ENCODE measurements at places on chromosomes 3 and 15.

GRCh38 chr3:11455956-11456355, 183.8 kb downstream of the ATG7 start:
- no peak for DNase-seq

DNA sequence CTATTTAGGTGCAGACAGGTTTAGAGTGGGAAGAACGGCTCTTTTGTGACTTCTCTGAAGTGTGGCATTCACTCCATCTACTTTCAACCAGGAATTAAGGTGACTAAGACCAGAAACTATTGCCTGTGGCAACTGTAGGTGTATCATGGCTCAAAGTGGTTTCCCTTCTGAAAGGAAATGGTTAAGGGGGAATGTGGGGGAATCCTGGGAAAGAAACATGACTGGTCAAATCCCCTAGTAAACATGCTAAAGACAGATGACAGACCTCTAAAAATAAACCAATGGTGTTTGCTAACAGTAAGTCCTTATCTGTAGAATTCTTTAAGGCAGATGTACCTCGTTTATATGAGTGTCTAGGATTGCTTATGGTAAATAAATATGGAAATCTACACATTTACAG, 56.9 kb downstream of the MEGF11 start:
- no peak for DNase-seq

DNA sequence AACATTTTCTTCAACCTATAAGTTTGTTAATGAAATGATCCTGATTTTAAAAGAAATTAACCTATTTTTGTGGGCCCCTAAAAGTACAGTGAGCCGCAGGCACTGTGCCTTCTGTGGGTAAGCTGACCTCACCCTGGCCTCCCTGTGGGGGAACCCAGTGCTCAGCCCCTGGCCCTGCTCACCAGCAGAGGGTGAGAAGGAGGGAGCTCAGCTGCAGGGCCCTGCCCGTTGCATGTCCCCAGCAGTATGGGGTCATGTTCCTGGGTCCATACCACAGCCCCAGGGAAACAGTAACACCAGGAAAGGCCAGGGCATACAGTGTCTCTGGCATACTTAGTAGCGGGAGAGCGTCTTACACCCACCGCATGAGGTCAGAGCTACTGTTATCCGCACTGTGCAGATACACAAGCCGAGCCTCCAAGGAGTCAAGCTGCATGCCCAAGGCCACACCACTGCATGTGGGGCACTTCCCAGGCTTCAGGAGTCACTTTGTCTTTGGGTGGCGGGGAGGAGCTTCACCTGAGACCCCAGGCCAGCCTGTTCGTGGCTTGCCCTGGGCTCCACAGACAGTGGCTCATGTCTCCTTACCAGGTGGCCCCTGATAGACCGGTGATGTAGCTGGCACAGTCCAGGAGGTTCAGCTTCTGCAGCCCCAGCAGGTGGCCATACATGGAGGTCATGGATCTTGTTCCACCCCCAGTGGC, 22.6 kb upstream of the EHD4 start:
- DNase-seq = no peak

DNA sequence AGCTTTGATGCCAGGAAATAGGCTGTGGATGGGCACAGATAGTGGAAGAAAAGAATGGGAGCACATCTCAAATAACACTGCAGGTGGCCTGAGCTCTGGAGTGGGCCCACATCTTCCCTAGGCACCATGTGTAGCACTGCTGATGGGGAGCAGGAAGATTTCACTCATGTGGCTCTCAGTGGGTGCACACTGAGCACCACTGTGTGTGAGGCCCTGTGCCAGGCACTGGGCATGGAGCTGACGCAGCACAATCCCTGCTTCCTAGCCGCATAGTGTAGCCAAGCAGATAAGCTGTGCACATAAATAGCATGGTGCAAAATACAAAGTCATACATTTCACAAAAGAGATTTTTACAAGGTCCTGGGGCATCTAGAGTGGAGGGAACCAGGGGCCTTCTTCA, 101.6 kb downstream of the MOBP start:
- no peak for DNase-seq

- DNase-seq = peak; percentile 35
These were observed 2.0 kb downstream of the FOXP1 start for GRCh38 chr3:71581457-71582035.

GRCh38 chr3:10625323-10625722, 119.9 kb upstream of the ATP2B2 start:
- DNase-seq = no peak

DNA sequence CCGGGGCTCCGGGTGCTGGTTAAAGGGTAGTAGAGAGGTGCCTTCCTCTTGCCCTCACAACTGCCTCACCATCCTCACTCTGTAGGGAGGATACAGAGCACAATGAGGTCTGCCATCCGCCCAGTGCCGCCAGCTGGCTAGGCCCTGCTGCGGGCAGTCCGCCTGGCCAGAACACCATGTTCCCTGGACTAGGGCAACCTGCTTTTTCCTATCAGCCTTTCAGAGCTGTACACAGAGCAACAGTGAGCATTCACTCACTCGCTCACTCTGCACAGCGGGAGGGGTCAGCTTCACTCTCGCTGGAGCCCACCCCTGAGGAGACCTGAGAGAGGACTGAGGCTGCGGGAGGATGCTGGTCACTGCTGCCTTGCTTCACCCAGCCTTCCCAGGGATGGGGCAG, 218.7 kb upstream of the CHRNA7 start:
- no peak for DNase-seq

GRCh38 chr3:153591561-153592245, 429.7 kb downstream of the RAP2B start:
- DNase-seq = no peak

GRCh38 chr3:131925571-131925970, 109.2 kb downstream of the CPNE4 start:
- no peak for DNase-seq

DNA sequence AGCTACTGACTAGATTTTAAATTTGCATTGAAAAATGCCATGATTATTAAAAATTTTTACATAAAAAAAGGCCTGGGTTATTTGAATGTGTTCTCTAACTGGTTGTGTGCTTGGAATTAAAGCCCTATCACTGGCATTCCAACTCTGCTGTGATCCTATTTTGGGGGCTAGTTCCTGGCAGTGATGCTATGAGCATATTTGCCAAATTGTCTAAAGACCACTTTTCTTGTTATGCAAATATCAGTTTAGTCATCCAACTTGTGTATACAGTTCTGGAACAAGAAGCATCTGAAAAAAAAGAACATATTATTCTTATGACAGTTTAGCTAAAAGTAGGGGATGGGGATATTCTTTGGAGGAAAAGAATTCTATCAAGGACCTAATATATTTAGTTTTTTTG, 243.4 kb upstream of the ZNF717 start:
- no peak for DNase-seq

- no peak for DNase-seq
These were observed 165.8 kb upstream of the SLC24A5 start for GRCh38 chr15:47955021-47955420.

DNA sequence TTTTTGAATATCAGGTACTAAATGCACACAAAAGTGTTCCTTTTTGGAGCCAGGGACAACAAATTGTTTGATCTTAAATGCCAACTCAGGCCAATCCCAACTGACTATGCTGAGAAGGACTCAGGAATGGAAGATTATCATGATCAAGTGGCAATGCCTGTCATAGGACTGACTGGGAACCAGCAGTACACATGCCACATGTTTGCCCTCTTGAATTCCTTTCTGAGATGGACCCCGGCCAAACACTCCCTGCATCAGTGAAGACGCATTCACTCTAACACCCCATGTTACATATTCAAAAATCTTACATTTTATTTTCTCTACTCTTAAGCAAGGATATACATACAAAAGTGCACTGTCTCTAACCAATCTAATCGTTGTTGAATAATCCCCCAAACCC, 36.1 kb downstream of the CLDN18 start:
- no peak for DNase-seq

DNA sequence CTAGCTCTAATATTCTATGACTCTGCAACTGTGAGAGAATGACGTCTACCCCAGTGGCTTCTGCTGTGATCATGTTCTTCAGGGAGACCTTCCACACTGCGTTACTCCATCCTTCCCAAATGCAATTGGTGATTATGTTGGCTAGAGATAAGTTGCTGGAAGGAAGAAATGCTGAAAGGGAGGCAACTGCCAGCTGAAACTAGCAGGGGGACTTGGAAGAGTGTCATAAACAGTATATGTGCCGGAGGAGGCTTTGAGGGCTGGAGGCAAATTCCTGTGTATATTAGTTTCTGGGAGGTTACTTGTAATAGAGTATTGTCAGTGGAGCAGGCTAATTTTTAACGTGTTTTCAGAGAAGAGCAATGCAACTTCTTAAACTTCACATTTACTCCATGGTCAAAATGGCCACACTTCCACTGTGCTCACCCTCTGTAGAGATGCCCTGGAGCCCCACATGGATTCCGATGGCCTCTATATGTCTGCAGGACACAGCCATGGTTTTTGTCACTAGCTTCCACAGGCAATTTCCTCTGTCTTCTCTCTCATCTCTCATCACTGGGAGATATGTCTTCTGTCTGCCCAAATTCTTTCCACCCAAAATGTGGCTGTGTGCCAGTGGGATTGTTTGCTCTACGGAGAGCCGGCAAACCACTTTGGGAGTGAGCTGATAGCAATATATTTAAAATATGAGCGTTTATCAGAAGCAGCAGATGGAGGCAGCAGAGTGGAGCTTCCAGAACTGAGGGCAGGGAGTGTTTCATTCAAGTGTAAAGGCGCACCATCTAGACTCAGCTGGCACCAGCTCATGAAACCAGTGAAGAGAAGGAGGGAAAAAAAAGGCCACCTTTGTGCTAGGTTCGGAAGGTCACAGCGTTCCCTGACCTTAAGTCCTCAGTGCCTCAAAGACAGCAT, 13.3 kb upstream of the CD47 start:
- DNase-seq = no peak

- no peak for DNase-seq
These were observed 54.8 kb downstream of the SMAD3 start for GRCh38 chr15:67120009-67120838.

DNA sequence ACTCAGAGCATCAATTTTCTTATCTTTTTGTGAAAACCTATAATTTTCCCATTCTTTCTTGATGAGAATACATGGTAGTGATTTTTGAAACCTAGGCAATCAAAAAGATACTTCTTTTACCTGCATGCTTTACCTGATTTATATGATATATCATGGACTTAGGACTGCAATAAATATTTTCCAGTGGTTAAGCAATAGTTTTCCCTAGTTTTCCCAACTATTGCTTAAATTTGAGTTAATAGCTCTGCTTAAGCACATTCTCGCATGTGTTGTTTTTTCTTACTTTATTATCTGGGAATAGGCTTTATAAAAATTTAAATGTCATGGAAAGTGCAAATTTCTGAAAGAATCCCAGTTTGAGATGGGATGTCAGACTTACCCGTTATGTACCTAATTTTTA, 465.1 kb upstream of the BCHE start:
- DNase-seq = no peak

GRCh38 chr3:124845406-124845805, 41.8 kb downstream of the ITGB5 start:
- no peak for DNase-seq

DNA sequence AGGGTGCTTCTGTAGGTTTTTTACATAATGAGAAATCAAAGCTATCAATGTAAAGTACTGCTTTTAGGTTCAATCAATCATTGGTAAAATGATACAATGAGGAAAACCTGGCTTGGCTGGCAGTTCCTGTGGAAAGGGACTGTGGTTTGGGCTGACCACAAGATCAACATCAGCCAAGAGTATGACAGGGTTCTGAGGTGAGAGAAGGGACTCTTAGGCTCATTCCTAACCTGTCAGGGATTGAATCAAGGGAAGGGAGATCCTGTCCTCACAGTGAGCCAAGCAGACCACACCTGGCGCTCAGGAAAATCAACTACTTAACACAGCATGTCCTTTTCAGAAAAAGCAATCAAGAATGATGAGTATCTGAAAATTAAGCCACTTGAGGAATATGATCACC, 111.1 kb downstream of the MAGI1 start:
- DNase-seq = no peak

GRCh38 chr3:158728061-158728377, 4.2 kb downstream of the RARRES1 start:
- no peak for DNase-seq

GRCh38 chr15:41853831-41854230, 15.2 kb downstream of the PLA2G4B start:
- no peak for DNase-seq

GRCh38 chr15:89772932-89773583, 3.1 kb upstream of the MESP2 start:
- DNase-seq = no peak

DNA sequence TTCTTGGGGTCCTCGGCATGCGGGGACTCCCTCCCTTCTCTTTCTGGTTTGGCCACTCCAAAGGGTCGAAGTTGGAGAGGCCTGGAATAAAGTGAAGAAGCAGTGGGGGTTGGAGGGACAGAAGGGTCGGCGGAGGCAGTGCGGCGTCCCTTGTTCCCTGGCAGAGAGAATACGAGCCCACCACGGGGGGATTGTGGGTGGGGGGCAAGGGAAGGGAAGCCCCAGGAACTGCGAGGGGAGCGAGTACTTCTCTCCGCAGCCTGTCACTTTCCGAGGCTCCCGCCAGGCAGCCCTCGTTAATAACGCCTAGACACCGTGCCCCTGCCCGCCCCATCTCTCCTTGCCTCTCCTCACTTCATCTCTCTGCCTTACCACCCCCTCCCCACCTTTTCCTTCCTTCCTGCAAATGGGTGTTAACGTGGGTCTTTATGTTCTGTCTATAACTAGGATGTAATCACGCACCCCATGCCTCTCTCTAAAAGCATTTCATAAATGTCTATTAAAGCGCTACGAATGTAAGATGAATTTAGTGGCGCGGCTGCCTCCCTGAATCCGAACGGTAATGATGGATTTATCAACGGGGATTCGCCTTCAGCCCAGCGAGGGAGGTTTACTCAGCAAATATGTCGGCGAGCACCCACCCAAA, 13.7 kb downstream of the NR2F2 start:
- DNase-seq = no peak

DNA sequence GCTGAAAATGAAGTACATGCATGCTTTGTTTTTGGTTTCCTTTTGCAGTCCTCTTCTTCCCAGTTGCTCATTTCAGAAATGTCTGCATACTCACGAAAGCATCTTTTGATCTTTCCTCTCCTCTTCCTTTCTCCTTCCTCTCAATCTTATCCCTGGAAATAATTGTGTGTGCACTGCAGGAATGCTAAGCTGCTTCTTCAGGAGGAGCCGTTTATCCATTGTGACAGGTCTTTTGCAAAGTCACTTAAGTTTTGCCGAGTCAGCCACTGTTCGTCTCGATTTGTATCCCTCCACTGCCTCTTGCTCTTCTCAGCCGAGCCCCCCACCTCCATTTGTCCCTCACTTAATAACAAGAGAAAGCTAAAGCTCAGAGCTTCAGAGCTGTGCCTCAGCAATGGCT, 597.6 kb downstream of the AGBL1 start:
- DNase-seq = no peak

DNA sequence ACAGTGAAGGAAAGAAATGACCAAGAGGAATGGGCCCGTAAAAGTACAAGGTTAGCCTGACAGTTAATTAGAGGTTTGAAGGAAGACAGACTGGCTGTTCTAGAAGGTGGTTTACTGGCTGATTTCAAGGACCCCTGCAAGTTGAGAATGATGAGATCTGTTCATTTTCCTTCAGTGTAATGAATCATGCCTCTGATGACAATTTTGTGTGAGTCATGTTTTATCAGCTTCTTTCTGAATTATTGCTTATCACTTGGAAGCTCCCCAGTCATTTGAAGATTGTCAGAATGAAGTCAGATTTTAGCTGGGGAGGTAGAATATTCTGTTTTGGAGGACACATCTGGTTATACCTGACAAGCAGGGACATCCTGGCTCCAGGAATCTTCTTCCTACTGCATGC, 50.6 kb downstream of the DRD3 start:
- no peak for DNase-seq

Data from stimulated activated CD4-positive, alpha-beta T cell treated with anti-CD3 and anti-CD28 coated beads, Interleukin-15, amount 100 ng/mL, for 1 hour (primary cell).